Omental fat pad (tissue), 4 donors: ENCODE measurements at places on chromosomes 16 and 17.
A peak's percentile ranks its signal among the peaks of the same experiment; 100 is the strongest.

- no peak for DNase-seq
Observed at GRCh38 chr16:84593825-84594724, 23.8 kb downstream of the COTL1 start.

GRCh38 chr16:13996778-13997288 is 74.3 kb upstream of the MRTFB start:
- no peak for DNase-seq

GRCh38 chr16:72835086-72835485 is 212.8 kb downstream of the ZFHX3 start:
- DNase-seq = no peak

DNA sequence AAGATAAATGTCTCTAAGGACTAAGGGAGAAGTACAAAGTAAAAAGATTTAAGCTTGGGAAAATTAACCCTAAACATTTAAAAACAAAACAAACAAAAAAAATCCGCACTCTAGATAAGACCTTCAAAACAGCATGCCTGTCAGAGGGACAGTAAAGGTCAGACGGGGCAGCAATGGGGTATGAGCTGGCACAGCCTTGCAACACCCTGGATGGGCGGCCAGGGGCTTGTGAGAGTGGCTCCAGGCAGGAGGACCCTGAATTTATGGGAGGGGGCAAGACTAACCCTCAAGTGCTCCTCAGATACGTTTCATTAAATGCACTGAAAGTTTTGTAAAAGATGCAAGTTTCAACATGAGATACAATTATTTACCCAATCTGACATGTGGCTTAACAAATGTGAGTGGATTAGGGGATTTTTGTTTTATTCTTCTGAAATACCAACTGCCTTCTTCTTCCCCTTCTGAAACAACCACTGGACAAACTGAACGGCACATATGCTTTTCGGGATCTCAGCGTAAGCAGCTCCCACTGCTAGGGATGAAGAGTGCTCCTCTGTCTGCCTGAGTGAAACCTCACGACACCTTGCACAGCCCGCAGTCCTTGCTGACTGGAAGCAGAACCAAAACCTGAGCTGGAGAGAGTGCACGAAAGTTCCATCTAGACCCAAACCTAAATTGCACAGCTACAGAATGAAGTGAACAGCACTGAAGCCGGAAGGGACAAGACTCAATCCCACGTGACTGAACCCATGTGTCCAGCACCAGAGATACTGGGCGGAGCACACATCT is 128.4 kb downstream of the ANKRD11 start:
- no peak for DNase-seq

- no peak for DNase-seq
Observed at GRCh38 chr16:57305159-57305811, 20.8 kb upstream of the PLLP start.

DNA sequence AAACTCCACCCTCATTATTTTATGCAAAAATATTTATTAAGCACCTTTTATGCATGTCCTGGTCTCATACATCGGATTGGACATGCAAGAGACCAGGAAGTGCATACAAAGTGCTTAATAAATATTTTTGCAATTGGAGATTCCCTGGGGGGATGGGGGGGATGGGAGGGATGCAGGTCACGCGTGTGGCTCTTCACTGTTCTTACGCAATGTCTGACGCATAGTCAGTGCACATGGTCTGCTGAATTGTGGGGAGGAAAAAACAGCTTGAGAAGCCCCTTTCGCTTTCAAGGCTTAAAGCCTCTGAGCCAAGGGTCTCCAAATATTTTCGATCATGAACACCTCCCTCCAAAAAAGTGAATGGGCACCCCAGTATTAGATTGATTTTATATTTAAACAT is 96.7 kb upstream of the XYLT1 start:
- DNase-seq = no peak

DNA sequence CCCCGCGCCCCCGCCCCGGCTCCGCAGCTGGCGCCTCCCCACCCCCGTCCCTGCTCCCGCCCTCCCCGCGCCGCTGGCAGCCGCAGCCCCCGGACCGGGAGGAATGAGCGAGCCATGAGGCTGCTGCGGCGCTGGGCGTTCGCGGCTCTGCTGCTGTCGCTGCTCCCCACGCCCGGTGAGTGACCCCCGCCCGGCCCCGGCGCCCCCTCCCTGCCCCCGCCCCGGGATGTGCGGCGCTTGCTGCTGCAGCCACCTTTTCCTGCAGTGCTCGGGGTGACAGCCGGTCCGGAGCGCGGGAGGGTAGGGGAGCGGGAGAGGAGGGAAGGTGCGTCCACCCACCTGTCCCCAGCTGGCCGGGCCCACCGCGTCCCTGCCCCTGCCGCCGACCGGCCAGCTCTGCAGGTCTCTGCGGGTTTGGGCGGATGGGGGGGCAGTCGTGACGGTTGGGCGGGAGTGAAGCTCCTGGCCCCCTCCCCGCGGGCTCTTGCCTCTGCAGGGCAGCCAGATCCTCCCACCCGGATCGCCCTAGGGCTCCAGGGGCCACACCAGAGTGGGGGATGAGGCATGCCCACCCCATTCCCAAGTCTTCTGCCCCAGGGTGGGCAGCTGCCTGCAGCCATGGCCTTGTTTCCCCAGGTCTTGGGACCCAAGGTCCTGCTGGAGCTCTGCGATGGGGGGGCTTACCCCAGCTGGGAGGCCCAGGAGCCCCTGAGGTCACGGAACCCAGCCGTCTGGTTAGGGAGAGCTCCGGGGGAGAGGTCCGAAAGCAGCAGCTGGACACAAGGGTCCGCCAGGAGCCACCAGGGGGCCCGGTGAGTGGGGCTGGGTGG is 513 bp downstream of the ADAM11 start:
- no peak for DNase-seq

DNA sequence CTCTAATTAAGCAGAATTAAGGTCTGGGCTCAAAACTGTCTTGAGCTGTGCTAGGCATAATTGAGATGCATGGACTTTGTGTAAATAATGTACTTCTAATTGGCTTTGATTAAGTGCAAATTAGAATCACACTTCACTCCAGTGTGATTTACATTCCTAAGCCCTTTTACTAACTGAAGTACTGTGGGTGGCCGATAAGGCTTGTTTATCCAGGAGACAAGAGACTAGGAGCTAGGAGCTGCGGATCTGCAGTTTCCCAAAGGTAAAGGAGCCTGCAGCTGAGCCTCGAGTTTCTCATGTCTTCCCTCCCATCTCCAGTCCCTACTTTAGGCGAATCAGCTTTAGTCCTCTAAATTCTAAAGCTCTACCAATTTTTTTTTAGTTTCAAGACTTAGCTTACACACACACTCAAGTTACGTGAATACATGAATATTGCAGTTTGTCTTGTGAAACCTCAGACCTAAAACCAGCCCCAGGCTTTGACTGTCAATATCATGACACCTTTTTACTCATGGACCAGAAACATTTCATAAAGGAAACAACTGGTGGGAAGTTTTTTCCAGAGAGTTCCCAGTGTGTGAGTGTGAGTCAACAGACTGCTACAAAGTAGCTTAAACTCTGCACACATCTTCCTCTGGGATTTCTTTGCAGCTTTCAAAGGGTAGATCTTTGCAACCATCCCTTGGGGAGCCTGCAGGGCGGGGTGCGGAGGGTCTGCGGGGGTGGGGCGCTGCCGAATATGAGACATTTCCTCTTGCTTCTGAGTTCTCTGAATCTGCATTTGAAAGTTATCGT is 113.9 kb upstream of the TBX2 start:
- DNase-seq = no peak

DNA sequence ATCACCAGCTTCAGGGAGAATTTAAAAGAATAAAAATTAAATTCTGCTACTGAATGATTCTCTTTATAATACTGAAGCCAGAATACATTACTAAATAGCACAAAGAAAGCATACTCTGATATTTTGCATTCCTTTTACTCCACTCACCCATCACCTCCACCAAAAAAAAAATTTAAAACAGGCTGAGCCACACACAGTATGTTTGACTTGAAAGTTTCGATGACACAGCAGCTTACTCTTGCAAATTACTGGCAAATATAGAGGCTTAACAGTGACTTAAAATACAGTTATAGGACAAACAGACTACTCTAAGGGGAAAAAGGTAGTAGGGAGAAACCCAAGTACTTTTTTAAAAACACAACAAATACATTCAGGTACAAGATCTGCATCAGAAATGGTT is 39.2 kb downstream of the GPATCH8 start:
- no peak for DNase-seq

- DNase-seq = no peak
Observed at GRCh38 chr16:66510298-66510697, 39.6 kb downstream of the TK2 start.

DNA sequence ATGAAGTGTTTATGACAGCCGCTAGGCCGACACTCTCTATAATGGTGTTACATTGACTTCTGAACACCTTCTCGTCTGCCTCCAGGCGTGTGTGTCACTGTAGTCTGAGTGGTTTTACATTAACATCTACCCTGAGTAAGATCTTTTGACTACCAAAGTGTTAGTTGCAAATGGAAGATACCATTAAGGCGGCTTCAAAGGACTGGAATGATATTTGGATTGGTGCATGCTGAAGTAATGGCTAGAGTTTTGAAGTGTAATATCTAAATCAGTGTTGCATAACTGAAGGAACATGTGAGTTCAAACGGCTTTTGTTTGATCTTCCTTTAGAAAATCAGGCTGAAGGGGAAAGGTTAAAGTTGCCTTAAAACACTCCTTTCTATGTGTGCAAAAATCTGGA is 52.2 kb downstream of the BCAS3 start:
- no peak for DNase-seq

DNA sequence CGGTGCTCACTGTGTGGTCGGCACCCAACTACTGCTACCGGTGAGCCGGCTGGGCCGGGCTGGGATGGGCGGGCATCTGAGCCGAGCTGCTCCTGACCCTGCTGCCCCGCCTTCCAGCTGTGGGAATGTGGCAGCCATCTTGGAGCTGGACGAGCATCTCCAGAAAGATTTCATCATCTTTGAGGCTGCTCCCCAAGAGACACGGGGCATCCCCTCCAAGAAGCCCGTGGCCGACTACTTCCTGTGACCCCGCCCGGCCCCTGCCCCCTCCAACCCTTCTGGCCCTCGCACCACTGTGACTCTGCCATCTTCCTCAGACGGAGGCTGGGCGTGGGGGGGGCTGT is 6.9 kb downstream of the TBX6 start:
- no peak for DNase-seq

DNA sequence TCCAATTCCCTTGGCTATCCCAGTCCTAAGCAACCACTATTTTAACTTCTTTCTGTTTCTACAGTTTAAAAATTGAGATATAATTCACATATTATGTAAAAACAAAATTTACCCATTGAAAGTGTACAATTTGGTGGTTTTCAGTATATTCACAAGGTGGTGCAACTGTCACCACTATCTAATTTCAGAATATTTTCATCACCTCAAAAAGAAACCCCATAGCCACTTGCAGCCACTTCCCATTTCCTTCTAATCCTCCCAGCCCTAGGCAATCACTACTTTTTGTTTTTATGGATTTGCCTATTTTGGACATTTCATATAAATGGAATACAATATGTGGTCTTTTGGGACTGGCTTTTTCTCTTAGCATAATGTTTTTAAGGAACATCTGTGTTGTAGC is 36.1 kb upstream of the NACA2 start:
- DNase-seq = no peak

GRCh38 chr17:73342050-73342522 is 30.3 kb upstream of the CDC42EP4 start:
- DNase-seq = peak; percentile 52

DNA sequence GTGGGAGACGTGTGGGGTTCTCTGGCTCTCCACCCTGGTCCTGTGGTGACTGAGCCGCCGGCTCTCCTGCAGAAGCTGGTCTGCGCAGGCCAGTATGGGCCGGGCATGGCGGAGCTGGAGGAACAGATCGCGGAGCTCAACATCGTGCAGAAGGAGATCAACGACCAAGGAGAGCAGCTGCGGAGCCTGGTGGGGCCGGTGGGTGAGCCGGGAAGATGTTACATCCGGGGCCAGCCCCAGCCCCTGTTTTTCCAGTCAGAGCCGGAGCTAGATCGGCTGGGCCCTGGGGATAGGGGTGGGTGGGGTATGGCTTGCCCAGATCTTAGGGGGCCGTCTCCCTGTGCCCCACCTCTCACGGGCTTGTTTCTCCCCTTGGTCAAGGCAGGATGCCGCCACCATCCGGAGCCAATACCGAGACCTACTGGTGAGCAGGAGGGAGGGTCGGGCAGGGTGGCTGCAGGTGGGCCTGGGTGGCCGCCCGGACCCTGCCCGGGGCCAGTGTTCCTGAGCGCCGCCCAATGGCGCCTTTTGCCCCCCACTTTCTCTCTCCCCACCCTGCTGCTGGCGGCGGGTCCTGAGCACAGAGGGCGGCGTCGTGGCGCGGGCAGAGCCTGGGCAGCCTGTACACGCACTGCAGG is 5.0 kb downstream of the EVPLL start:
- DNase-seq = no peak

DNA sequence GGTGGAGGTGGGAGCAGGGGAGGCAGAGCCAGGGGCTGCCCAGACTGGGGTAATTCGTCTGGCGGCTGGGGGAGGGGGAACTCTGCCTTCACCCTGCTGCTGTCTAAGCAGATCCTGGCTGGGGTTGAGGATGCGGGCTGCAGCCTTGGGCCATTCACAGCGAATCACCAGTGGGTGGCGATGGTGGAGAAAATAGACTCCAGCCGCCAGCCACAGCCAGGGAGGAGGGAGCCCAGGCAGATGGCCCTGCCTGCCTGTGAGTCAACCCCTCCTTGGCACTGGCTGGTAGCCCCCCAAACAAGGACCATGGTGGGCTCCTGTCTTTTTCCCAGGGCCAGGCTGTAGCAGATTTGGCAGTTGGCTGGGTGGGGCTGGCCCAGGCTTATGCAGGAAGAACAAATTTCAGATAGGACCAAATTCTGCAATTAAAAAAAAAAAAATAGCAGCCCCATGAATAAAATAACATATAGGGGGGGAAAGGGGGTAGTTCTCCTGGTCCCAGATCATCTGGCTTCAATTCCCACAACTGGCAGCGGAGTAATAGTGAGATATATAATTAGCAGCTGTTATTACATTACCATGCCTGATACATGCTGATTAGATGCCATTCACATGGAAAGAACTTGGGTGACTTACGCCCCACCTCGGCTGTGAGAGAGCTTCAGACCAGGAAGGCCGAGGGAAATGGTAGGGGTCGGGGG is 41.5 kb upstream of the CDH5 start:
- no peak for DNase-seq

DNA sequence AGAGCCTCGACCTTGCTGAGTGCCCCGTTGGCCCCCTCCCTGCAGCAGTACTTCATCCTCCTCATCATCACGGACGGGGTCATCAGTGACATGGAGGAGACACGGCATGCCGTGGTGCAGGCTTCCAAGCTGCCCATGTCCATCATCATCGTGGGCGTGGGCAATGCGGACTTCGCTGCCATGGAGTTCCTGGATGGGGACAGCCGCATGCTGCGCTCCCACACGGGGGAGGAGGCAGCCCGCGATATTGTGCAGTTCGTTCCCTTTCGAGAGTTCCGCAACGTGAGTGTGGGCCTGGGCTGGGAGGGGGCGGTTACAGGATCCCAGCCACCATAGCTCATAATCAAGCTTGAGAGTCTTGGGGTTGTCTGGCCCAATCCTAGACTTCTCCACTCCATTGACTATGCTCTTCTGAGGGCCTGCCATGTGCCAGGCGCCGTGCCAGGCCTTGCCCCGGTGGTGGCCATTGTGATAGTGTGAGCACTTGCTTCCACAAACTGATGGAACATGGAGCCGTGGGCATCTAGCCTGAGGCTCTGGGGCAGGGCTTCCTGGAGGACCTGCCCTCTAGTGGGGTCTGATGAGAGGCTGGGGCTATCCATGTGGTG is 39.7 kb downstream of the PSME3IP1 start:
- peak; percentile 21 for DNase-seq
